ENCODE measurements at places on chromosomes 1 and 21. TPM values are rescaled to one million over a fixed set of nuclear protein-coding genes. Genes with fewer than 3 reads are reported as not detected.

DNA sequence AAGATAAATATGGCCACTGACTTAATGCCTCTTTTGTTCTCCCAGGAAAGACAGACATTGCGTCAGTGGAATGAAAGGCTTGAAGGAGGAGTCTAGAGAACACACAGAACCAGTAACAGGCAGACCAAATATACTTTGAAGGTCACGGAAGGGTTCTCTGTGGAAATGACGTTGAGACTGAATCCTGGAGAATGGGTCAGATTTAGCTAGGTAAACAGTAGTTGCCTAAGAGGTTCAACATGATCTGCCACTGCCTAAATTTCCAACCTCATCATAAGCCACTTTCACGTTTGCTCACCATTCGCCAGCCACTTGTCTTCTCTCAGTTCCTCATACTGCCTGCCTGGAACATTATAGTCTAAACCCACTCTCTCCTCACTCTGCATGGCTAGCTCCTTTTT is 20.5 kb downstream of the PLA2G4A start:
- DNase-seq: no peak

DNA sequence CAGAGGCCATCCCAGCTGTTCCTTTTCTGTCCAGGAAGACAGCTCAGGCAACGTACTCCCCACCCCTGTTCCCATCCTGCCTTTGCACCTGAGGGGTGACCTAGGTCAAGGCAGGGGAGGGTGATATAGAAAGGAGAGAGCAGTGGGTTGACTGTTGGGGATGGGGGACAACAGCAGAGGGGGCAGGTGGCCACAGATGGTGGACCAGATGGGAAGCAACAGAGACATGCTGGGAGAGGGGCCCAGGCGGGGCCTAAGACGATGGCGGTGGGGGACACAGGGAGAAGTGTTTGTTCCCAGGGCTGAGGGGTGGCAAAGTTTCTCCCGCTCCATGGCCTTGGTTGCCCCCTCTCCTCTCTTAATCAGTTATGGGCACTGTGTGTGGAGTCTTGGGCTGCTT is 6.3 kb downstream of the CELSR2 start:
- DNase-seq: no peak

DNA sequence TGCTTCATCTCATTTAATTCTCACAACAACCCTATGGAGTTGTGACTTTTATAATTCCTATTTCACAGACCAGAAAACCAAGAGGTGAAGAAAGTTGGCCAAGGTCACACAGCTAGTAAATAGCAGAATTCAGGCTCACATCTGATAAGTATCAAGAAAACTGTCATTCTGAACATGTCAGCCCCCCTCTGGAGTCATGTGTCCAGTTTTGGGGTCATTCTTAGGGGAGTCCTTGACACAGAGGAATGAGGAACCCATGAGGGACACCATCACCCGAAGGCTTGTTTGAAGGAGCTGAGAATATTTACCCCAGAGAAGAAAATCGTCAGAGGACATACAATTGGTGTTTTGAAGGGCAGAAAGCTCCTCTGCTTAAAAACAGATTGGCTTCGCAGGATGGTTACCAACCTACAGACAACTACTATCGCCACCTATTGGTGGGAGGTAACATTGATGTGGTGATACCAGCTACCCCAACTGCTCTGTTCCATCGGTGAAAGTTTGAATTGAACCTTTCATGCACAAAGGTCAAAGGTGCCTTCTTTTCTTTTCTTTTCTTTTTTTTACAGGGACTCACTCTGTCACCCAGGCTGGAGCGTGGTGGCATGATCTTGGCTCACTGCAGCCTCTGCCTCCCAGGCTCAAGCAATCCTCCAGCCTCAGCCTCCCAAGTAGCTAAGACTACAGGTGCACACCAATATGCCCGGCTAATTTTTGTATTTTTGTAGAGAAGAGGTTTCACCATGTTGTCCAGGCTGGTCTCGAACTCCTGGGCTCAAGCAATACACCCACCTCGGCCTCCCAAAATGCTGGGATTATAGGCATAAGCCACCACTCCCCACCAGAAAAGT is 31.3 kb downstream of the NCMAP start:
- DNase-seq: no peak

DNA sequence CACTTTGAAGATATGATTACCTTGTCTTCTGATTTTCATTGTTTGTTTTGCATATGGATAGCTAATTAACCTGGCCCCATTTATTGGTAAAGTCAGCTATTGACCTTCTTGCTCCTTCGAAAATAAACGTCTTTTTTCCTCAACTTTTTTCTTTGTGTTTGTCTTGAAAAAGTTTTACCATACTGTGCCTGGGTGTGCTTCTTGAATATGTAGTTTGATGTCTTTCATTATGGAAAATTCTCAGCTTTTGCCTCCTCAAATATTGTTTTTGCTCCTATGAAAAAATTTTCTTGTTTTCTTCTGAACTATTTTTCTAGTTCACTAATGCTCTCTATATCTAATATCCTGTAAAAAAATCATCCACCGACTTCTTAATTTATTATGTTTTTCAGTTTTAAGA is 25.0 kb downstream of the LHX8 start:
- no peak for DNase-seq

GRCh38 chr21:38721055-38721454 is 84.7 kb upstream of the ETS2 start:
- DNase-seq: no peak

GRCh38 chr1:112439592-112439991 is 43.6 kb downstream of the CTTNBP2NL start:
- no peak for DNase-seq

- peak; percentile 37 for DNase-seq
Observed at GRCh38 chr1:185376840-185377635, 60.0 kb upstream of the IVNS1ABP start.

DNA sequence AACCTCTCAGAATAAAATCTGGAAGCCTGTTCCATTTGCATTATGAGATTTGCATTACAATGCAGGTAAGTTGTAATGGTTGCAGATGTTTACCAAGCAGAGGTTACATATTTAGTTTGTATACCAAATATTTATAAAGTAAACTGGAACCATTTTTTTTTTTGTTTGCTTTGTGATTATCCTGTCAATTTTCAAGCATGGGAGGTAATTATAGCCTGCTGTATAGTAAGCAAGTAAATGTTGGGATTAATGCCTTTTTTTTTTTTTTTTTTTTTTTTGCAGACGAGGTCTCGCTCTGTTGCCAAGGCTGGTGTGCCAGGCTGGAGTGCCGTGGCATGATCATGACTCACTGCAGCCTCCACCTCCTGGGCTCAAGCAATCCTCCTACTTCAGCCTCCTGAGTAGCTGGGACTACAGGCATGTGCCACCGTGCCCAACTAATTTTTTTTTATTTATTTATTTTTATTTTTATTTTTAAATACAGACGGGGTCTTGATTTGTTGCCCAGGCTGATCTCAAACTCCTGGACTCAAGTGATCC is 21.0 kb downstream of the NFYC start:
- DNase-seq: no peak

DNA sequence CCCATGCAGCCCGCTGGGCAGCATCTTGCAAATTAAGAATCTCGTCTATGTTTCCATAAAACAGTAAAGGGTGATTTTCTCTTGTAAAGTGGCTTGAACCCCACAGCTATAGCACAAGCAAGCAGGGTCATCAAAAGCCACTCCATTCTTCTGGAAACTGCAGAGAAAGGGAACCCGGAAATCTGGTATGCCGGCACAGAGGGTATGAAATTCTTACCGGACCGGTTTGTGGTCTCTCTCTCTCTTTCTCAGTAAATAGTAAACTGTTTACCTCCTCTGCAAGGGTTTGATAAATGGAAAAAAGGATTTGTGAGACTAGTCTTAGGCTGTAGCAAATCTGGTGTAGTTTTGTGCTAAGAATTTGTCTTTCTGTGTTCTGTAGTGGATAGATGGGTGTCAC is 2.7 kb upstream of the ADSS2 start:
- no peak for DNase-seq

JTB gene
- 162 TPM for total RNA-seq

PLA2G2A gene
- not detected for total RNA-seq

TRPM2 gene
- total RNA-seq: 0.36 TPM

NHLH2 gene
- not detected for total RNA-seq

KIAA0040 gene
- total RNA-seq: 1.1 TPM

All from osteoblast (primary cell).